ENCODE measurements at places on chromosomes 1 and 21.

DNA sequence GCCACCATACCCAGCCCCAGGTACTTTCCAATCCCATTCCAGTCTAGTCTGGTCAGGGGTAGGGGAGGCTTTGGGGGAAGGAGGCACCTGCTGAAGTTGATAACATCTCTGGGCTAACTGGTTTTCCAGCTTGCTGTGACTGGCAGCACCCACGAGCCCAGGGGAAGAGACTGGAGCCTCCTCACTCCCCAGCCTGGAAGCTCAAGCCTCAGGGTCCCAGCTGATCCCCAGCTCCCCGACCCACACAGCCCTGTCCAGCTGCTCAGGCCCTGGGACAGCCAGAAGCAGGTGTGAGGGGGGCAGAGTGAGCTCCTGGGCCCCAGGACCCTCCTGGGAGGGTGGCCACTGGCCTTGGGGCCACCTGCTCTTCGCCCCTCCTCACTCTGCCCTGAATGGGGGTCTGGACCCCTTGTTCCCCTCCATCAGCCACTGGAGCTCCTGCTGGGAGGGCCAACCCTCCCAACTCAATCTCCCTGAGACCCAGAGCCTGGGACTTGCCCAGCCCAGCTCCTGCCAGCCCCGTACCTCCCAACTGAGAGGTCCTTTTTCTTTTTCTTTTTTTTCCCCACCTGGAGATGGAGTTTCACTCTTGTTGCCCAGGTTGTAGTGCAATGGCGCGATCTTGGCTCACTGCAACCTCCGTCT lies 23.5 kb upstream of the RNU1-4 start:
- DNase-seq: no peak

- DNase-seq: no peak
Measured at GRCh38 chr1:50268049-50268448, 155.2 kb downstream of the DMRTA2 start.

DNA sequence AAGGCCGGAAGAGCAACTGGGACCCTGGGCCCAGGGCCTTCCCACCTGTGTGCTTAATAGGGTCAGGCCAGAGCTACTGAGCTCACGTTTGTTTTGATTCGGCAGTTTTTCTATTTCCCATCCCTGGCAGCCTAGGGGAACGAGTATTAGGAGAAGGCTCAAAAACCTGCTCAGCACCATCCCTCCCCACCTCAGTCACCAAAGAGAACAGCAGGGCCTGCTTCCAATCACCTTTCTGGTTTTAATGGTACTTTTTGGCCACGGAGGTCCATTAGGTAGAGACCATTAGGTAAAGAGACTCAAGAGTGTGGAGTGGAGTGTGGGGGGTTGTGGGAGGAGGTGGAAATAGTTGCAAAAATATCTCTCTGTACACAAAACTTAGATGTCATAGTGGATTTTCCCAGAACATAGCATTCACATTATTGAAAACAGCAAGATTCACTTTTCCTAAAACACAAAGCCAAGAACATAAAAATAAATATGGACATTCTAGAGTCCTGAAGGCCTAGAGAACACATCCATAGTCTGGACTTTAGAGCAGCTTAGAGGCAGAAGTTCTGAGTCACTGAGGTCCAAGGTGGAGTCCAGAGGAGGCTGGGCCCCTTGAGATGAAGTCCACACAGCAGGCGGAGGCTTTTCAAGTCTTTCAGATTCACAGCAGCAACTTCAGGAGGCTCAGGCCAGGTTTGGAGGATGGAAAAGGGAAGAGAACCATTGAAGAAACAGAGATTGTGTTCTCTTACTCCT lies 19.5 kb downstream of the NUAK2 start:
- peak; percentile 39 for DNase-seq

DNA sequence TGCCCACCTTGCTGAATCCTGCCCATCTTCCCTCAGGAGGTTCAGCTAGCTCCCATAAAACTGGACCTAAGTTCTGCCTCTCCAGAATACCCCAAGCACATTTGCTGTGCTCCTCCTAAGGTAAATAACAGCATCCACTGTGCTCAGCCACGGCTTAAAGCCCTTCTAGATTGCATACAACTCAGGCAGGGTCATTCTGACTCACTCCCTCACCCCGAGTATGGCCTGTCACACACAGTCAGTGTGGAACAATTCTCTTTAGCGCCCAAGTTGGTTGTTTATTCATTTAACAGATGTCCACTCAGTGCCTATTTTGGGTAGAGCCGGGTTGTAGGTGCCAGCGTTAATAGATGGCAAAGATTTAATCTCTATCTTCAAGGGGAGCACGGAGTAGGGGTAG lies 147.5 kb upstream of the EDN2 start:
- no peak for DNase-seq

- DNase-seq: no peak
Measured at GRCh38 chr1:49298304-49298703, 521.6 kb upstream of the BEND5 start.

DNA sequence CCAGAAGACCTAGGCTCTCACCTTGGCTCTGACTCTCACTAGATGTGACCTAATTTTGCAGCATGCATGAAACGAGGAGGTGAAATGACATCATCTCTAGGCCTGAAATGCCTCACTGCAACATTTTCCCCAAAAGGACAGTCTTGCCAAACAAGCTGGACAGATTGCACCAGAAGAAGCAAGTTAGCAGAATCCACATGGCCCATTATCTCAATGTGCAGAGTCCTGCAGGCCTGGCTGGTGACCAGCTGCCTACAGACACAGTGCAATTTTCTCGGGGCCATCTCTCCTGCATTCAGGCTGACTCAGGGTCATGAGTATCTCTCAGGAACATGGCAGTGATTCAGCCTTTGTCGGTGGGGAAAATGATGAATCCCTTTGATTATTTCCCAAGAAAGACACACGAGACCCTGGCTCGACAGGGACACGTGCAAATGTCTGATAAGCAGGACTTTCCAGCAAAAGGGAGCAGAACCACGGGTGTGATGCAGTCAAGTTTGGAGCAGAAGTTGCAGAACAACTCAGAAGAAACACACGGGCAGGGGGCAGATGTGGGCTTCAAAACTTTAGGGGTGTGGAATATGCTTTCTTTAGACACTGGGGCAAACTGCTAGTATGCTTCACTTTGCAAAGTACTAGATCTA lies 38.7 kb downstream of the TRIM67 start:
- DNase-seq: peak; percentile 47

- peak; percentile 7 for DNase-seq
Measured at GRCh38 chr1:69648486-69648885, 80.8 kb downstream of the LRRC7 start.

- DNase-seq: no peak
Measured at GRCh38 chr1:98690576-98690975, 29.1 kb downstream of the SNX7 start.

DNA sequence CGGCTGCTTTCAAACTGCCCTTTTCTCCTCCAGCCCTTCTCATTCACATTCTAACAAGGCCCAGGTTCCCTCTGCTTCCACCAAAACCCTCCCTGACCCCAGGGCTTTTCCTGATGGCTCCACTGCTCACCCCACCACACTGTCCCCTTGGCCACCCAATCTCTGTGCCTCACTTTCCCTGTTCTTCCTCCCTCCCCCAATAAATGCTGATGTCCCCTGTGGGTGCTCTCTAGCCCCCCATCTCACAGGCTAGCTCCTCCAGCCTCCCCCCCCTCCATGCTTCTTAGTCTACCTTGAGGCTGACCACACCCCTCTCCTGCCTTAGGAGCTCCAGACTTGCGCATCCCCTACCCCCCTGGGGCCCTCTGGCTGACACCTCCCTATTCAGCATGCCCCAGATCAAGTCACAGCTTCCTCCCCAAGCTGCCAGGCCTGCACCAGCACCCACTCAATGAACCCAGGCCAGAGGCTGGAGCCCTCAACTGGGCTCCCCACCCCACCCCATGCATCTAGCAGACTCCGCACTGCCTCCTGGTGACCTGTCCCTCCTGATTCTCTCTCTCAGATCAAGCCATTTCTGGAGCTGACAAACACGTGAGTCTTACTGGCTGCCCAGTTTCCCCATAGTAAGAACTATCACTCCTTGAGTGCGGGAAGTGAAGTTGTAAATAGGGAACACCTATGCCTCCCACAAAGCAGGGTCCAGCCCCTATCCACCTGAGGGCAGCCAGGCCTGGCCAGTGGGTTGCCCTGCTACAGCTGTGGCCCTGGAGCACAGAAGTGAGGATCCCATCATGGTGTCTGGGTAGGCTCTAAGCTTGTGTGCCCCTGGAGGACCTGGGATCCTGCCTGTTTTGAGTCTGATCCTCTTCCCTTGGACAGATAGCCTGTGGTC lies 117.9 kb downstream of the DMRTB1 start:
- no peak for DNase-seq

DNA sequence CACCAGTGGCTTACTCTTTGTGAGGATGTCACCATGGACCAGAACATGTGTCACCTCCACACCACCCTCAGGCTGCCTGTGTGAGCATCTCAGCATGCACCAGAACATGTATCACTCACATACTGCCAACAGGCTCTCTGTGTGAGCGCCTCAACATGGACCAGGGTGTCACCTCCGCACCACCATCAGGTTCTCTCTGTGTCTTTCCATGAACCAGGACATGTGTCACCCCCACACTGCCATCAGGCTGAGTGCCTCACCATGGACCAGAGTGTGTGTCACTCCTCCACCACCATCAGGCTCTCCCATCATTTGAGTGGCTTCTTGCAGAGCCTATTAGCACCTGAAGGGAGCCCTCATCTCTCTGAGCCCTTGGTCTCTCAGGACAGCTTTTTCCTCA lies 125.2 kb downstream of the ZNF648 start:
- no peak for DNase-seq

DNA sequence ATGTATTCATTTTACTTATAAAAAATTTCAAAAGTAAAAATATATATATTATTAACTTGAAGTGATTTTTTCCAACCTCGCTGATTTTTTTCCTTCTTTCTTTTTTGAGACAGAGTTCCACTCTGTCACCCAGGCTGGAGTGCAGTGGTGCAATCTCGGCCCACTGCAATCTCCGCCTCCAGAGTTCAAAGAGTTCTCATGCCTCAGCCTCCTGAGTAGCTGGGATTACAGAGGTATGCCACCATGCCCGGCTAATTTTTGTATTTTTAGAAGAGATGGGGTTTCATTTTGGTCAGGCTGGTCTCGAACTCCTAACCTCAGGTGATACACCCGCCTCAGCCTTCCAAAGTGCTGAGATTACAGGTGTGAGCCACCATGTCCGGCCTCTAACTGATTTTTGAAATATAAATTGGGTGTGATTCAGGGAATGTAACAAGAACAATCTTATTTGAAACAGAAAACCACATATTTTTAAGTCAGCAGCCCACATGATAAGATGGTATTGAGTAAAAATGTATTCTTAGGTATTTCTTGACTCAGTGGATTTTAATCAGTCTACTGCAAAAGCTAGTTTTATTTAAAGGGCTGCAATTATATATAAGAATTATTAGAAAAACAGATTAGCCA lies 30.0 kb downstream of the ZBTB8B start:
- no peak for DNase-seq
